ENCODE measurements at places on chromosomes 6 and 20.

DNA sequence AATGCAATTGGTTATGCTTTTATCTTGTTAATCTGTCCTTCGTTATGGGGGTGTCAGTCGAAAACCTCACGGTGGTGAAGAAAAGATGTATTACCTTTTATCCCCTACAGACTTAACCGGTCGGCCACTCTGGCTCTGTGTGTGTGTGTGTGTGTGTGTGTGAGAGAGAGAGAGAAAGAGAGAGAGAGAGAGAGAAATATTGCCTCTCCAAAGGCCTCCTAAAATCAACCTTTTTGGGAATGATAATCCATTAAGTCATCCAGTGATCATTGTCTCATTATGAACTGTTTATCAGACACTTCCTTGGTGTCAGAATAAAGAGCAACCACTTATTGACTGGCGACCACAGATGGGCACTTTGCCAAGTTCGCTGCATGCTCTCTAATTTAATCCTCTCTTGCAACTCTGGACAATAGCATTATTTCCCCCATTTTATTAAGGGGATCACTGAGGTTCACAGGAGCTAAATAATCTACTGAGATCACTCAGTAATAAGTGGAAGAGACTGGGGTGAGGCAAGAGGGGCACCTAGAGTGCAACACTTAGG is 30.7 kb downstream of the SLC35D3 start:
- no peaks in the 10 kb centered on the region for H3K36me3 ChIP-seq
- H3K27me3 ChIP-seq, result no peaks in the 10 kb centered on the region
- no peak for DNase-seq
- H3K4me1 ChIP-seq, result no peaks in the 10 kb centered on the region

GRCh38 chr20:33475381-33476152 is 14.3 kb upstream of the CBFA2T2 start:
- no peaks in the 10 kb centered on the region for H3K36me3 ChIP-seq
- no peak overlapping the region for H3K27ac ChIP-seq
- DNase-seq, result peak; percentile 44
- H3K4me1 ChIP-seq, result peaks cover 3% of the 10 kb centered on the region
- no peaks in the 10 kb centered on the region for H3K27me3 ChIP-seq

DNA sequence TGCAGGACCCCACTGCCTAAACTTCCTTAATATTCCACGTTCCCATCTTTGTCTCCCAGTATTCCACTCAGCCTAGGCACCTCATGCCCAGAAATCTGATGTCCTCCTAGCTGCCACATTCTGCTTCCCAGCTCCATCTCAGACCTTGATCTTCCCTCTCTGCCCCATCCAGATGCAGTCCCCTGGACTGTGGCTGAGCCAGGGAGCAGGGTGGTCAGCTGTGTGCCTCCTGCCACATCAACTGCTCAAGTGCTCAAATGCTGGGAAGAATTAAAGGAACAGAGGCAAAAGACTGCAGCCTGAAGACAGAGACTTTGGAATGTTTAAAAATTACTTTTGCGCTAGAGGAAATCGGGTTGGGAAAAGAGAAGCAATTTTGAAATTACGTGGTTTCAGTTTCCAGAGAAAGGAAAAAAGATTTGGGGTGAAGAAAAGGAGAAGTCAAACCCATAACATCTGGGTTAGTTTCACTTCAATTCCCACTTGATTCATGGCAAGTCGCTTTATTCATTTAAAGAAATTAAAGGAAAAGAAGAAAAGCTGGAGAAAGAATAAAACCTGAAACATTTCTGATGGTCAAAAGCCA is 704.8 kb downstream of the PTPRT start:
- H3K36me3 ChIP-seq, result no peaks in the 10 kb centered on the region
- H3K4me3 ChIP-seq, result no peak overlapping the region
- no peak overlapping the region for H3K27ac ChIP-seq
- DNase-seq, result no peak
- no peaks in the 10 kb centered on the region for H3K27me3 ChIP-seq
- H3K4me1 ChIP-seq, result no peaks in the 10 kb centered on the region

DNA sequence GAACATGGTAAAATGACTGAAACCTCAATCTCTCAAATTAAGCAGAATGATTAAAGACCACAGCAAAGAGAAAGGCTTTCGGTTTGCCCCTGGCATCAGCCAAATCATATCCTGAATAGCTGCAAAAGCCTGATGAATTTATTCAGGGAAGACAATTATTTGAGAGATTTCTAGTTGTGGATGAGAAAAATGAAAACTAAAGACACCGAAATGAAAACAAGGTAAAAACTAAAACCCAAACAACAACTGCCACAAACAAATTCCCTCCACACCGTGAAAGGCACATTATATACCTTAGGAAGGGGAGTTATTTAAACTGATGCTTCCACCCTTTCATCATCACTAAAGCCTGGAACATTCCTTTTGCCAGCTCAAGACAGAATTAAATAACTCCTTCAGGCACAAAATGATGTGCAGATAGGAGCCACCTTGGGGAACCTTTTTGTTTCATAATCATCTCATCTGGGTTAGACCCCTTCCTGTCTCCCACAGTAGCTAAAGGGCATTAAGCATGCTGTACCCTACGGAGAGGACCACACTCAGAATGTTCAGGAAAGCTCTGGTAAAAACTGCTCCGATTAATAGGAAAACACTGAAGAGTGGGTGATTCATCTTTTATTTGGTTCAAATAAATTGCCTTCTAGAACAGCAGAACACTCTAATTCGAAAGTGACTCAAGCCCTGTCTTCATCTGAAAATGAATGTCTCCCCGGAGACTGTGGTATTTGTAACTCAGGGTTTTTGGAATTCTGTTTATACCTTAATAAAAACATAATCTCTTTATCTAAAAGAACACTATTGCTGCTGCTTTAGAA is 9.1 kb upstream of the ANKRD60 start:
- DNase-seq, result peak; percentile 4
- peaks cover 5% of the 10 kb centered on the region for H3K36me3 ChIP-seq
- no peaks in the 10 kb centered on the region for H3K4me1 ChIP-seq
- H3K27ac ChIP-seq, result no peak overlapping the region
- H3K4me3 ChIP-seq, result peak overlapping the region; percentile 40

- H3K4me1 ChIP-seq, result no peaks in the 10 kb centered on the region
- no peak overlapping the region for H3K27ac ChIP-seq
- no peak for DNase-seq
- H3K4me3 ChIP-seq, result no peak overlapping the region
- no peaks in the 10 kb centered on the region for H3K36me3 ChIP-seq
- no peaks in the 10 kb centered on the region for H3K27me3 ChIP-seq
Measured at GRCh38 chr6:17719323-17720041, 12.8 kb upstream of the NUP153 start.

- H3K4me3 ChIP-seq, result no peak overlapping the region
- no peak overlapping the region for H3K27ac ChIP-seq
- H3K4me1 ChIP-seq, result no peaks in the 10 kb centered on the region
- peaks cover 6% of the 10 kb centered on the region for H3K27me3 ChIP-seq
Measured at GRCh38 chr20:46323557-46323956, 15.3 kb upstream of the CDH22 start.

- H3K27me3 ChIP-seq, result no peaks in the 10 kb centered on the region
- no peak overlapping the region for H3K4me3 ChIP-seq
- no peak for DNase-seq
- H3K36me3 ChIP-seq, result no peaks in the 10 kb centered on the region
Measured at GRCh38 chr6:143419526-143419925, 31.0 kb downstream of the ADAT2 start.

- H3K4me3 ChIP-seq, result no peak overlapping the region
- no peak overlapping the region for H3K27ac ChIP-seq
- no peaks in the 10 kb centered on the region for H3K4me1 ChIP-seq
- no peaks in the 10 kb centered on the region for H3K27me3 ChIP-seq
- DNase-seq, result no peak
- no peaks in the 10 kb centered on the region for H3K36me3 ChIP-seq
Measured at GRCh38 chr6:3579652-3580175, 122.9 kb upstream of the SLC22A23 start.

GRCh38 chr20:56925831-56926170 is 296.7 kb downstream of the TFAP2C start:
- no peak for DNase-seq
- peaks cover 25% of the 10 kb centered on the region for H3K27me3 ChIP-seq
- H3K27ac ChIP-seq, result no peak overlapping the region
- H3K4me3 ChIP-seq, result no peak overlapping the region
- H3K4me1 ChIP-seq, result peaks cover 5% of the 10 kb centered on the region
- H3K36me3 ChIP-seq, result no peaks in the 10 kb centered on the region

GRCh38 chr6:110567957-110568696 is 91.7 kb upstream of the SLC22A16 start:
- no peaks in the 10 kb centered on the region for H3K4me1 ChIP-seq
- H3K36me3 ChIP-seq, result no peaks in the 10 kb centered on the region
- no peak overlapping the region for H3K4me3 ChIP-seq
- no peak for DNase-seq

GRCh38 chr6:51619042-51619799 is 468.2 kb downstream of the PKHD1 start:
- H3K4me1 ChIP-seq, result no peaks in the 10 kb centered on the region
- no peak overlapping the region for H3K4me3 ChIP-seq
- no peaks in the 10 kb centered on the region for H3K36me3 ChIP-seq
- H3K27me3 ChIP-seq, result no peaks in the 10 kb centered on the region

- H3K36me3 ChIP-seq, result no peaks in the 10 kb centered on the region
- no peaks in the 10 kb centered on the region for H3K27me3 ChIP-seq
- H3K27ac ChIP-seq, result no peak overlapping the region
- DNase-seq, result no peak
Measured at GRCh38 chr6:119308048-119308570, 41.5 kb downstream of the MAN1A1 start.

- no peaks in the 10 kb centered on the region for H3K4me1 ChIP-seq
- no peak for DNase-seq
- no peak overlapping the region for H3K4me3 ChIP-seq
- no peak overlapping the region for H3K27ac ChIP-seq
Measured at GRCh38 chr6:149046164-149046821, 271.2 kb upstream of the TAB2 start.

DNA sequence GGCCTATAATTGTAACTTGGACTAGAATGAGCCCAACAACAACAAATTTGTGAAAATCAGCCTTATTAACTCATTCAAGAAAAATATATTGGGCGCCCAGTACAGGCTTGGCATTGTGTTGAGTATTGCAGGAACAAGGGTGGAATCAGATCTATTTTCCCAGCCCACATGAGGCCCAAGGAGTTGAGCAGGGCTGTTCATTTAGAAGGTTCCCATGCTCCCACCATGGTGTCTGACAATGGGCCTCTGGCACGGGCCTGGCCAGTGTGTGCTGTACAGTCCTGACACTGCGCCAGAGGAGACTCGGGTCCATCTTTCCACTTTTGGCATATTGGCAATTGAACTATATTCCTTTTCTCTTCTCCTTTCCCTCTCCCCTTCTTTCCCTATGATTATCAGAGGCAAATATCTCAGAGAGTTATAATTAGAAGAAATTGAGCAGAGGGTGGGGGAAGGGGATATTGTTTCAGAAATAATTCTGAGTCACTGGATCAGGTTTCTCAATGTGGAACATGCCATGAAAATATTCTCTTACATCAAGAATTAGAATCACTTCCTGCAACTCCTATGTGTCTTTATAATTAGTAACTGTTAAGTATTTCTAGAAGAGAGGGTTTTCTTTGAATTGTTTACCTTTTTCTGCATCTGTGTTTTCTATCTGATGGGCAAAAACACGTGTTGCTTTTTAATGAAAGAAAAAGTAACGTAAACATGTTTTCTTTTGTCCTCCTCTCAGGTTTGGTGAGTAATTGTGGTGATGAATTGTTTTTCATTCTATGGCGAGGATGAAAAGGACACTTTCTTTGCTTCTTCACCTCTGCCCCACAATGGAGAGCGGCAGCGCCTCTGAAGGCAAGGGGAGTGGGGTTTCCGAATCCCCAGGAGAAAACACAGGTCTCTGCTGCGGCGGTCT is 209.4 kb downstream of the FOXA2 start:
- no peaks in the 10 kb centered on the region for H3K36me3 ChIP-seq
- H3K27ac ChIP-seq, result no peak overlapping the region
- no peak overlapping the region for H3K4me3 ChIP-seq
- H3K27me3 ChIP-seq, result no peaks in the 10 kb centered on the region
- H3K4me1 ChIP-seq, result no peaks in the 10 kb centered on the region
- no peak for DNase-seq

- no peak for DNase-seq
- no peaks in the 10 kb centered on the region for H3K27me3 ChIP-seq
- no peaks in the 10 kb centered on the region for H3K36me3 ChIP-seq
- peaks cover 6% of the 10 kb centered on the region for H3K4me1 ChIP-seq
- no peak overlapping the region for H3K4me3 ChIP-seq
Measured at GRCh38 chr6:36779227-36779626, 60.0 kb downstream of the CPNE5 start.

- H3K27ac ChIP-seq, result no peak overlapping the region
- H3K4me1 ChIP-seq, result no peaks in the 10 kb centered on the region
- no peaks in the 10 kb centered on the region for H3K36me3 ChIP-seq
- H3K4me3 ChIP-seq, result no peak overlapping the region
- no peaks in the 10 kb centered on the region for H3K27me3 ChIP-seq
Measured at GRCh38 chr6:158496700-158497099, 63.2 kb upstream of the TMEM181 start.

DNA sequence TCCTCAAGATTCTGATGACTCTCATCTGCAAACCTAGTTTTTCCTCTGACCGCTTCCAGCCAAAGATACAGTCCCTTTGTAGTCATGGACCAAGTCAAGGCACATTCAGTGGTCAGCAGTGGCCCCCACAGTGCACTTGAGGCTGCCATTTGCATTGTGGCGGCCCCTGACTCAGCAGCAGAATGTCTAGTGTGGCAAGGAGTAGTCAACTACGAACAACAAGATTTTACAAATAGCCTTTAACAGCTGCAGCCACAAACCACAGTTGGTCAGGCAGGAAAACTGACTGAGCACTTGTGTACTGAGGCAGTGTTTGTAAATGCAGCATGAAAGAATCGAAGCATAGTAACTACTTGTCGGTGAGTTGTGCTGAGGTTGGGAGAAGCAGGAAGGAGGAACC is 49.6 kb downstream of the SLC2A12 start:
- no peaks in the 10 kb centered on the region for H3K27me3 ChIP-seq
- no peak overlapping the region for H3K27ac ChIP-seq
- no peak for DNase-seq

GRCh38 chr6:163327165-163327880 is 87.2 kb upstream of the QKI start:
- H3K27ac ChIP-seq, result no peak overlapping the region
- H3K27me3 ChIP-seq, result no peaks in the 10 kb centered on the region
- DNase-seq, result no peak
- H3K4me3 ChIP-seq, result no peak overlapping the region
- H3K4me1 ChIP-seq, result no peaks in the 10 kb centered on the region

DNA sequence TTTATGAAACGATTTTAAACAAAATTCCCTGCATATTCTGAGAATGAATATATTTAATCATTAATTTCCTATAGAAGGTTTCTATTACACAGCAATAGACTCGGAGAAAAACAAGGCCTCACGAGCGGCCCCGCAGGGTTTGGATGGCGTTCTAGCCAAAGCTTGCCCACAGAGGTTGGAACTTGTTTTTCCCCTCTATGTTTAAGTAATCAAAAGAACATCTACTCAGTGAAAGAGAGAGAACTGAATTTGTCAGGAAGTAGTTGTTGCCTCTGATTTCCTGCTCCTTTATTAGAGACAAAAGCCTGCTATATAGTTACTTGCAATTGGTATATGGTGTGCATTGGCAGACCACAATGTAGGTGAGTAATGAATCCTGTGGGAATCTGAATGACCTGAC is 82.1 kb upstream of the HEY2 start:
- no peak for DNase-seq
- H3K27me3 ChIP-seq, result no peaks in the 10 kb centered on the region
- no peak overlapping the region for H3K27ac ChIP-seq
- H3K4me1 ChIP-seq, result no peaks in the 10 kb centered on the region
- H3K4me3 ChIP-seq, result no peak overlapping the region

Measured in colonic mucosa (tissue), 4 donors.